ENCODE measurements at places on chromosomes 11 and 22.

- DNase-seq = peak; percentile 53
These were observed 19.2 kb downstream of the NECTIN1 start for GRCh38 chr11:119709638-119710346.

- DNase-seq = no peak
These were observed 16.2 kb downstream of the TSPAN4 start for GRCh38 chr11:858762-859339.

DNA sequence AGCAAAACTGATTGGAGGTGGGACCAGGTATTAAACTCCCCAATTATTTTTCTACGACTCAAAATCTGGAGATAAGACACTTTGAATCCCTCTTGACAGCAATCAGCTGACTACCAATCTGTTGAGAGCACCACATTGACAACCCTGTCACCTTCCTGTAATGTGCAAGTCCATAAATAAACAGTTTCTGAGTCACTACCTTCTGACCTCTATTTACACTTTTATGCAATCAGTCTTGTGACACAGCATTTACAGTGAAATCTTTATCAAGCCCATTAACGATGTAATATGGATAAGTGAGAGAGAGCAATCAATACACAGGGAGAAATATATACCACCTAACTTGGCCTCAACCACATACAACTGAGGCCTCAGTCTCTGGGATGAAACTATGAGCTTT is 283.7 kb upstream of the ANO5 start:
- DNase-seq = peak; percentile 87

DNA sequence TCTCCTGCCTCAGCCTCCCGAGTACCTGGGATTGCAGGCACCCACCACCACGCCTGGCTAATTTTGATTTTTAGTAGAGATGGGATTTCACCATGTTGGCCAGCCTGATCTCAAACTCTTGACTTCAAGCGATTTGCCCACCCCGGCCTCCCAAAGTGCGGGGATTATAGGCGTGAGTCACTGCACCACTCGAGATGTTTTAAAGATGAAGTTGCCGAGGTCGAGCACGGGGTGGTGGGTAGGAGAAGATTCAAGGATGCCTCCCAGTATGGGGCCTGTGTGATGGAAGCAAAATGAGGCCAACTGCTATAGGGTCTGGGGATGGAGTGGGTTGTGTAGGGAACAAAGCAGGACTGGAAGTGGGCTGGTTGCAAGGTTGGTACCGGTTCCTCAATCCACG is 245.2 kb downstream of the MN1 start:
- no peak for DNase-seq

DNA sequence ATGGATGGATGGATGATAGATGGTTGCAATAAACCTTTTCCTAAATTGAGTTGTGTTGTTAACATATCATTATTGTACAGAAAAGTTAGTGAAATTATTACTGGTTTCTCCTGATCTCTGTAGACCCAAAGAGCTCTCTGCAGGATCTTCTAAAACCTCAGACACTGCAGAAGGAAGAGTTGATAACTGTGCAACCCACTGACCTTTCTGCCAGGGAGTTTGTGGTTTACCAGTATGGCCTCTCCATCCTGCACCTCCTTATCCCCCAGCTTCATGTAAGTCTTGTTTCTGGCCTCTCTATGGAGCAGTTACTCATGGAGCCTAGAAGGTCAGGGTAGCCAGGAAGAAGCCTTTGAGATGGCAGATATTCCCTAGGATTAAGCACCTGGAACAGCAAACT is 45.6 kb downstream of the BTG4 start:
- DNase-seq = no peak

- DNase-seq = no peak
These were observed 66.2 kb upstream of the CCND1 start for GRCh38 chr11:69574608-69575255.
